B cell (primary cell): ENCODE measurements at places on chromosomes 3 and 15.

GRCh38 chr3:135853981-135854380 lies 111.5 kb upstream of the PPP2R3A start:
- no peak for DNase-seq

- no peak for DNase-seq
Measured at GRCh38 chr3:14688525-14688924, 13.6 kb downstream of the C3orf20 start.

DNA sequence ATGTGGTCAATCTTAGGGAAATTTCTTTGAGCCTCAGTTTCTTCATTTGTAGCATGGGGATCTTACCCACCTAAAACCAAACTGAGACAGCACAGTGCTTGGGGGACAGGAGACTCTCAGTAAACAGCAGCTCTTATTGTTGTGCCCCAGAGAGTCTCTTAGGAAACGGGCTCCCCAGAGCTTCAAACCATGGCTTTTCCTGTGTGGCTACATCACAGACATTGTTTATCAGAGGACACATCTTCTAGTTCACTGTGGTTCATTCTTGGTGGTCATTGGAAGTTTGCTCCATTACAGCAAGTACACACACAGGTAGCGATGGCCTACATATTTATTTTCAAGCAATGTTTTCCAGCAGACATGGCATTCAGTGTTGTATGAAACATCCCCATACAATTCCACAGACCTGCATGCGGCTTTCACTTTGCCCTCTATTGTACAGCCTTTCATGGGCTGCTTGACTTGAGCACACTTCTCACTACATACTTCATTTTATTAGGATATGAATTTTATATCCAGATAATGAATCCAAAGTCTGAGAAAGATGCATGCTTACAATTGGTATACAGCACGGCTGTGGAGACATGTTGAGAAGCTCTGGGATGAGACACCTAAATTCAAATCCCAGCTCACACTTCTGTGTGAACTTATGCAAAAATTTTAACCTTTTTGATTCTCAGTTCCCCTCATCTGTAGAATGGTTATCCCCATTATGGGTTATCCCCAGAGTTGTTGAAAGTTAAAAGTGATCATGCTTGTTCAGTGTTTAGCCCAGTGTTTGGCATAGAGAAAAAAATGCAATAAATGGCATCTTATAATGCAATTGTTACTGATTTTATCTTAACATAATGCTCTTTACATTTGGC lies 84.8 kb upstream of the ICE2 start:
- DNase-seq = no peak

DNA sequence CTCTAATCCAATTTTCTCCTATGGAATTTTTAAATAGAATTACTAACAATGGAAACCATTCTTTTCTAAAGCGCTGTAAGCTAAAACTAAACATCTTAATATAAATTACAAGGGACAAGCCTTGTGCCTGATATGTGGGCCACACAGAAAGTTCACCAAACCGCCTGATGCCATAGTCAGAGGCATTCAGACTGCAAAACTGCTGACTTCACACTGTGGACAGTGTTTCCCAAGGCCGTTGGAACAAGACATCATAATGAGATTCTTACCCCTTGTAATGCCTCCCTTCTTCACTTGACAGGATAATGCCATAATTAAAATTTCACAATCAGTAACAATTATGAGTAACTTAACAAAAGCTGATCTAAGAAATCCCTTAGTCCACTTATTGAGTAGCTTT lies 14.9 kb downstream of the SH3GL3 start:
- no peak for DNase-seq

GRCh38 chr15:88288661-88289060 lies 32.1 kb upstream of the NTRK3 start:
- DNase-seq = no peak

GRCh38 chr3:71131375-71132314 lies 451.9 kb downstream of the FOXP1 start:
- peak; percentile 32 for DNase-seq

DNA sequence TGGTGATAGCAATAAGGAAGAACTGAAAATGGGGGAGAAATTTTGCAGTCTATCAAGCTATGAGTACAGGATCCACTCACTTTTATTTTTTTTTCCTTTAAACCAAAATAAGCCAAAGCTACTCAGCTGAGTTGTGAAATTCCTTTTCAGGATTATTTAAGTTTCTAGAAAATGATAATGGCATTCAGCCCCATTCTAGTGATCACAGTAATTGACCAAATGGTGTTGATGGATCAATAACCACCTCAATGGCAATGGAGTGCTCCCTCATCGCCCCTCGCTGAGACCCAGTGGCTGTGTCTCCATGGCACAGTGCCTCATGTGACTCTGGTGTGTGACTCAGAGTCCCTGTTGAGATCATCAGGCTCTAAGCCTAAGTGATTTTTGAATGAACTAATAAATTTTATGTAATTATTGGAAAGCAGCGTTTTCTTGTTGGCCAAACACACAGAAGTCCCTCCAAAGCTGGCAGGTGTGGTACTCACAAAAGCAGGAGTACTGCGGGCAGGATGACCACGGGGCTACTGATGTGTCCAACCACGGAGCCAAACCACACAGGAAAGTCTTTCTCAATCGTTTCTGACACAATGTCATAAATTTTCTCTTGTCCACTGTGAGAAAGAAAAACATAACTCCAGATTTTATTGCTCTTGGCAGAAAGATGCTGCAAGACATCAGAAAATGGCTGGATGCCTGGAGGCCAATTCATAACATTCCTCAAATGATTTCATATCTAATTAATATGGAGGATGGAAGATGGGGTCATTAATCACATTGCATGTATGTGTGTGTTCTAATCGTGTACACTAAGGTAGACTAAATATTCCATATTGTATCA lies 14.4 kb upstream of the STARD5 start:
- DNase-seq = no peak

GRCh38 chr3:156251424-156251823 lies 131.0 kb downstream of the KCNAB1 start:
- DNase-seq = no peak

- peak; percentile 16 for DNase-seq
Measured at GRCh38 chr3:133521946-133522345, 51.5 kb upstream of the CDV3 start.

GRCh38 chr3:25457671-25458419 lies 29.8 kb downstream of the RARB start:
- no peak for DNase-seq

- no peak for DNase-seq
Measured at GRCh38 chr3:127712881-127713771, 40.4 kb downstream of the ABTB1 start.

- DNase-seq = no peak
Measured at GRCh38 chr15:35857567-35858226, 311.7 kb upstream of the DPH6 start.

- no peak for DNase-seq
Measured at GRCh38 chr3:190073264-190074008, 47.3 kb downstream of the P3H2 start.

- no peak for DNase-seq
Measured at GRCh38 chr3:140285380-140285779, 350.4 kb downstream of the CLSTN2 start.

- no peak for DNase-seq
Measured at GRCh38 chr3:114863848-114864247, 283.2 kb downstream of the ZBTB20 start.

GRCh38 chr3:140198242-140198641 lies 263.3 kb downstream of the CLSTN2 start:
- no peak for DNase-seq

- DNase-seq = no peak
Measured at GRCh38 chr3:157122116-157122515, 37.8 kb downstream of the CCNL1 start.
